A549 (cell line): ENCODE measurements at places on chromosomes 11 and 22. TPM values are rescaled to one million over a fixed set of nuclear protein-coding genes. Genes with fewer than 3 reads are reported as not detected.

- DNase-seq, result no peak
Measured at GRCh38 chr22:44098966-44099530, 74.9 kb downstream of the PARVB start.

GRCh38 chr22:31496735-31497146 lies 405 bp downstream of the SFI1 start:
- DNase-seq, result no peak

DNA sequence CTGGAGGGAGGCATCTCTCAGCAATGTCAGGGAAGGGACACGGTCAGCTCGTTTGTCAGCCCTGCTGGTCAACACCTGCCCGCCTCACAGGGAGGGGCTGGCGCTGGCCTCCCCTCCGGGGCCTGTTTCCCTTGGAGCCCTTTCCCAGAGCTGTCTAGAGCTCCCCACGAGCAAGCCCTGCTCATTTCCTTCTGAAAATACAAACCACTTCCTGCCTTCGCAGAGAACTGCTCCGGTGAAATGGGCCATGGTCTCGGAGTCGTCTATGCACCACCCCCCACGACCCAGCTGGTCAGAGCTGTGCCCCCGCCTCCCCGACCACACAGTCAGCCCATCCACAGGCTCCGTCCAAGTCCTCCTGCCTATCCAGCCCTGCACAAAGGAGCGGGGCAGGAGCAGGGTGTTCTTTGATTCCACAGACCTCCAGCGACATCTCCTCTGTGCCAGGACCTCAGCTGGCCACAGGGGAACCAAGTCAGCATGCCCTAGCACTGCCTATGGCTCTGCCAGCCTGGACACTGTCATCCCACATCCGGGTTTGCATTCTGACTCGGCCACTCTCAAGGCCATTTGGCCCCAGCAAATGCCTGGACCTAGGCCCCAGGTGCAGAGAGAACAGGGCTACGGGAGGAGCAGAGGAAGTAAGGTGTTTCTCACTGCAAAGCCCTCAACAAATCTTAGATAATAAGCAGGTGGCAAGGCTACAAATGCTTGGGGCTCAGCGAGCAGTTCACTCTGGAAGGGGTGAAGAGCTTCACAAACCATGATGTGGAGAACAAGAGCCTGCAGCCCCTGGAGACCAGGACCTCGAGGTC lies 82.1 kb upstream of the WNT11 start:
- DNase-seq, result no peak

The OR8D1 gene
- polyA plus RNA-seq, result not detected in 3 replicates

DNA sequence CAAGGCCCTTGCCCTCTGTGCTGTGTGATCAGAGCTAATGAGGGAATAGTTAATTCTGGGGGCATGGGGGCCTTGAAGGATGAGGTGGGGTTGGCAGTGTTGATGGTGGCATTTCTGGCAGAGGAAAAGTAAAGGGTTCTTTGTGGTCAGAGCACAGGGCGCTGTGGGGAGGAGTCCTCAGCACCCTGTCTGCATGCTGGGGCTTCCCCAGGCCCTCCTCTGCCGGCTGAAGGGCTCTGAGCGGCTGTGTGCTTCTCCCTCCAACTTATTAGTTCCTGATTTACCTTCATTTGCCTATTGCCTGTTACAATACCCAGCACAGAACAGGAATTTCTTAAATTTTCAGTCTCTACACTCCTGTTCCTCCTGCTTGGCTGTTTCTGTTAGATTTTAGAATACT lies 122.8 kb downstream of the HIPK3 start:
- no peak for DNase-seq
